LNCaP clone FGC (cell line): ENCODE measurements at places on chromosomes 6 and 20.

DNA sequence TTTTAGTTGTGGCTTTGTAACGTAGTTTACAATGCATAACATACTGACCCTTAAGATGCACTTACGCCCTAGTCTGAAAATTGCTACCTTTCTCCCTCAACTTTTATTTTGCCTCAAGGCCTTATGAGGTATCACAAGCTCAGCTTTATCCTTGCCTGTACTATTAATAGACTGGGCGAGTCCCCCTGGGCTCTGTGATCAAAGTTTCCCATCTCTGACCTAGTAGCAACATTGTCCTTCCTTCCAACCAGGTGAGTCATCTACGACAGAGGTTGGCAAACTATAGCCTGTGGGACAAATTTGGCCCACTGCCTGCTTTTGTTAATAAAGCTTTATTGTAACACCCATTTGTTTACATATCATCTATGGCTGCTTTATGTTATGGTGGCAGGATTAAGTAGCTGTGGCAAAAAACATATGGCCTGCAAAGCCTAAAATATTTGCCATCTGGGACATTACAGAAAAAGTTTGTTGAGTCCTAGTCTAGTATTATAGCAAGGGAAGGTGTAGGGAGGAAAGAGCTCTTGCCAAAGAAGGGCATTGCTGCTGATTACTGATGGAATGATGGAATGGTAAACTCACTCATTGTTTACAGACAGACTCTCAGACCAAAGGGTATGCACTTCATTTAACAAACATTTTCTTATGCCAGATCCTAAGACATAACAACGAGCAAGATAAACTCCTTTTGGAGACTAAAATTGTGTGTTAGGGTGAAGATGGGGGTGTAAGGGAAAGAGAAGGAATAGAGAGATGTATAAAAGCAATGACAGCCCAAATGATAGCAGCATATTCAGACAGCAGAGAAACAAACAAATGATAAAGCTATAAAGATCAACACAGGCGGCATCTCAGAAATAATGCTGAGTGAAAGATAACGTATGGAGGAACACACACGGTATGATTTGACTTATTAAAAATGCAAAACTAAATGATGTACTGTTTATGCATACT lies 74.2 kb downstream of the SLC22A23 start:
- peak; percentile 52 for DNase-seq

- DNase-seq, result no peak
Observed at GRCh38 chr6:68673255-68673654, 38.2 kb downstream of the ADGRB3 start.

DNA sequence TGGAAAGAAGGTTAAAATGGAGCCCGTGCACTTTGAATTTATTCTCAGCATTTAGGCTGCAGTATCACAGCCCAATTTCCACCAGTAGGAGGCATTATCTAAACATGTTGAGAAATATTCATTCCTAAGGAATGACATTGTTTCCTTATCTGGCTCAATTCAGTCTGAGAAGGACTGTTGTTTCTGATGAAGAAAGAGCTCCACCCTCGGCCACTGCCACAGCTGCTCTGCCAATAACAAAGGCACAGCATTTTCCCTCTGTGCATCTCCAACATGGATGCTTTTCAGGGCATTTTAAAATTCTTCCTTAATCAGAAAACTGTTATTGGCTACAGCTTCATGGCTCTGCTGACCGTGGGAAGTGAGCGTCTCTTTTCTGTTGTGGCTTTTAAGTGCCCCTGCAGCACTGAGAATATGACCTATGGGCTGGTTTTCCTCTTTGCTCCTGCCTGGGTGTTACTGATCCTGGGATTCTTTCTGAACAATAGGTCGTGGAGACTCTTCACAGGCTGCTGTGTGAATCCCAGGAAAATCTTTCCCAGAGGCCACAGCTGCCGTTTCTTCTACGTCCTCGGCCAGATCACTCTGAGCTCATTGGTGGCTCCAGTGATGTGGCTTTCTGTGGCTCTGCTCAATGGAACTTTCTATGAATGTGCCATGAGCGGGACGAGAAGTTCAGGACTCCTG lies at the start of gene CALHM5:
Gene CALHM5 (plus strand): TSS at position 216 of the 687 bp plus-strand sequence. CDS start 58 bp downstream, at position 274.
- DNase-seq, result no peak

- no peak for DNase-seq
Observed at GRCh38 chr6:15628499-15629131, 34.2 kb downstream of the DTNBP1 start.

DNA sequence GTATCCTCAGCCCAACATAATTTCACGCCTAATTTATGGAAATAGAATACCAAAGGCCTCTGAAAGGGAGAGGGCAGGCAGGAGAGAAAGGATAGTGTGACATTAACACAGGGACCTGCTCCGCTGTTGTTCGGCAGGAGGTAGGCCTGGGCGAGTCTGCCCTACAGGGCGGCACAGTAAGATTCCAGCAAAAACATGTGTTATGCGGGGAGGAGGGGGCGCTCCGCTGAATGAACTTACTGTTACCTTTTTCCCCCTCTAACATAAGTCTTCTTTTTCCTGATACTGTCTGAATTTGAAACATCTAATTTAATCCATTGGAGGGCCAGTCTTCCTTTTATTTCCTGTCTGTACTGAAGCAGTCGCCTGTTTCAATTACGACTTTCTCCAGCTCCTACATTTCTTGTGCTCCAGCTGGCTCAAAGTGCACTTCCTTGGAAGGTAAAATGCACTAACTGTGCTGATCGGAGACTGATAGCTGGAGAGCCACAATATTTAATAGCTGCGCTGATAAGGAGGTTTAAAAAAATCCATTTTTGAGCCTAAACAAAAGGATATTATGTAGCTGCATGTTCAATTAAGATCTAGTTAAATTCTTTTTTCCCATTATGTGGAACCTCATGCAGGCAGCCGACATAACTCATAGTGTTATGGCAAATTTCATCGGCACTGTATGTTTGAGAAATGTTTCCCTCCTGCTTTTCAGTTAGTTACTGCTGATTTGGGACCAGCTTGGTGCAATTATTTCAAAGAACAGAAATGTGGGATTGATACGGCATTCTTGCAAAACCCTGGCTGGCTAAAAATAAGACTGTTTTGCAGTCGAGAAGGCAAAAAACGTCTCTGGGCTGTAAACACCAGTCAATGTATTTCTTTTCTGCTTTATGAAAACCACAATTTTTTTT lies 193.0 kb downstream of the FOXC1 start:
- peak; percentile 19 for DNase-seq

GRCh38 chr20:46688151-46689081 lies 828 bp downstream of the TP53RK start:
- DNase-seq, result no peak

DNA sequence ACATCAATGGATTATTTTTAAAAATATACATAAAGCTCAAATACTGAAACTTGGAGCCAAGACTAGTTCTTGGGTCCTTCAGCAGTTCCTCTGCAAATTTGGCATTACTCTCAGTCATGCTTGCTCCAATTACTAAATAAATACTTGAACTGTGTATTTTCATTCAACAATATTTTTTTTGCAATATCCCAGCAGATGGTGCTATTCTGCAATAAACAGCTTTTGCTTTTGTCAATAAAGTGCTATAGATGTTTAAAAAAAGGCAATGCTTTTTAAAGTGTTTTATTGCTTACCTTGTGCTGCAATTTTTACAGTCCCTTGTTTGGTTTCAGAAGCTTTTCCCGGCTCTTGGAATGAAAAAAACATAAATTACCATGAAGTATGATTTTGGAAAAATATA lies 243.4 kb downstream of the TRDN start:
- peak; percentile 38 for DNase-seq

GRCh38 chr6:152204591-152204990 lies 397.1 kb downstream of the ESR1 start:
- no peak for DNase-seq

- no peak for DNase-seq
Observed at GRCh38 chr6:2733736-2734480, 16.8 kb downstream of the MYLK4 start.

DNA sequence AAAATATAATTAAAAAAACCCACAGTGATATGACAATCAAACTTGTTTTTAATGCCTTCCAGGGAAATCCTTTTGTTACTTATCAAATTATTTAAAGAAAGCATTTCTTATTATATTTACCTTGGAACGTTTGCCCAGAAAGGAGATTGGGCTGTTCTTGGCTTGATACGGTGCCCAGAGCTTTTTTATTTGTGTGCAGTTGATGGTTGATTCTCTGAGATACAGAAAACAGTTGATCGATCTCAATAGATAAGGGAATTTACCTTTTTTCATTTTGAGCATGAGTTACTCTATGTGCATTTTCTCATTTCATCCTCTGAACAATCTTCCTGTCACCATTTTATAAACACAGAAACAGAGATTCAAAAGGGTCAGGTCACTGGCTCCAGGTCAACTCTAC lies 72.5 kb upstream of the NEDD9 start:
- DNase-seq, result peak; percentile 61

DNA sequence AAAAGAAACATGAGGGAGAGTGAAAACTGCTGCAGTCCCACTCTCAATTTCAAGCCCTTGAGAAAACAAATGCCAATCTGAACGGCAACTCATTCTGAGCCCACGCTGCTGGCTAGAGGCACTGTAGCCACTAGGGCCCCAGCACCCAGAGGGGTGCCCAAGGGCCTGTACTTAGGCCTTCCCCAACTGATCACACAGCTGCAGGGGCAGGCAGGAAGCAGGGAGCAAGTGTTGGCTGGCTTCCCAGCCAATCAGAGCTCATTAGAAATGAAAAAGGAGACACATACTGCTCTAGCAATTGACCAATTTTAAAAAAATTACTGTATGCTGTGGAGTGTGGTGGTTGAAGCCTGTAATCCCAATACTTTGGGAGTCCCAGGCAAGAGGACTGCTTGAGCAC lies 3.7 kb upstream of the BEND3 start:
- no peak for DNase-seq

DNA sequence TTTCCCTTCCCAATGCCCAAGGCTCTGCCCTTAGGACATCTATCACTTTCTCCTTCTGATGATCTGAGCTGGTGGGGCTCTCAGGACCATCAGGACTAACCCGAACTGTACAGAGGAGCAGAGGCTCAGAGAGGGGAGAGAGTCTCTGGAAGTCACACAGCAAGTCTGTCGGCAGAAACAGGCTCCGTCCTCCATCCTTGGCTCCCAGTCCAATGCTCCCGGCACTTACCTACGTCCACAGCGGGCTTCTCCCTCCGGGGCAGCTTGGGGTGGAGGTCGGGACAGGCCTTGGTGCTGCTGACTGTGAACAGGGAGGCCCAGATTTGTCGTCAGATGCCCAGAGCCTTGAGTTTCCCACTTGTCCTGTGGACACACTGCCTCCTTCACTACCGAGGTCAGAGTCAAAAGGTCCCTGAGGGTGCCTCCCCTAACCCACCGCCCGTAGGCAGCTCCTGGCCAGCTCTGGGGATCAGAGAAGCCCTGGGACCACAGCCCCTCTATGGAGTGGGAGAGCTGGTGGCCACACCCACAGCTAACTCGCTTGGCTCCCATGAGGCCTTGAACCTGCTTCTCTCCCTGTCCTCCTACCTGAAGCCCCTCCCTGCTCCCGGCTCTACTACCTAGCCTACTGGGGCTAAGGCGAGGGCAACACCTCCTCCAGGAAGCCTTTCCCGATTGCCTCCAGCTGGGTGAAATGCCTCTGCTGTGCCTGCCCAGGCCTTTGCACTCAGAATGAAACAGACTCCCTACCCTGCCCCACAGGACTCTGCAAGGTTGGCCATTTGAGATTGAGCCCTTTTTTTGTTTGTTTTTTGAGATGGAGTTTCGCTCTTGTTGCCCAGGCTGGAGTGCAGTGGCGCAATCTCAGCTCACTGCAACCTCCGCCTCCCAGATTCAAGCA lies 22.6 kb downstream of the VSTM2L start:
- DNase-seq, result no peak

GRCh38 chr6:84425971-84426705 lies 198.7 kb upstream of the CEP162 start:
- no peak for DNase-seq

DNA sequence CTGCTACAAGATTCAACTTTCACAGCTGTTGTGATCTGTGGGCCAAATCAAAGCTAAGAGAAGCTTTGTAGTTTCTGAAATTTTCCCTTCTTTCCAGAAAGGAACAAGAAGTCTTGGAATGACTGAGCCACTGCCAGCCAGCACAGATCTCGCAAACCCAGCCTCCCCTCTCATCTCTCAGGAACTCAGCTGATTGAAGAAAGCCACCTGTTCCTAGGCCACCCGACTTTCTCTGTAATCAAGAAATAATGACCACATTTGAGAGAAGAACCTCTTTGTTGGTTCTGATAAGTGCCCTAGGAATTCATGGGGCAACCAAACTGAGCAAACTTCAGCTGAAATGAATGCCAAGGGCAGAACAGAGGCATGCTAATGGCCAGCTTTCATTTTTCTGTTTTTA lies 61.7 kb downstream of the HDGFL1 start:
- no peak for DNase-seq

DNA sequence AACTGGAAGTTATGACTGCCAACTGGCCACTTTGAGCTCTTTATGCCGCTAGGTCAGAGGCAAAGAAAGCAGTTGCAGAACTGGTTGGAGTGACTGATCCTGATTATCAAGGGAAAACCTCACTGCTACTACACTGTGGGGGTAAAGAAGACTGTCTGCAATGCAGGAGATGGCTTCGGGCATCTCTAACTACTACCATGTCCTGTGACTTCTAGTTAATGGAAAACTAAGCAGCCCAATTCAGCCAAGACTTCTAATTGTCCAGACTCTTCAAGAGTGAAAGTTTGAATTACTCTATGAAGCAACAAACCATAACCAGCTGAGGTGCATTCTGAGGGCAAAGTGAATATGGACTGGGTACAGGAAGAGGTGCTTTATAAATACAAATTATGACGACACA lies 773.6 kb upstream of the SLC35B3 start:
- DNase-seq, result no peak

GRCh38 chr20:10524643-10525042 lies 89.5 kb downstream of the SLX4IP start:
- DNase-seq, result no peak

GRCh38 chr6:165081944-165082532 lies 227.4 kb downstream of the C6orf118 start:
- DNase-seq, result no peak

DNA sequence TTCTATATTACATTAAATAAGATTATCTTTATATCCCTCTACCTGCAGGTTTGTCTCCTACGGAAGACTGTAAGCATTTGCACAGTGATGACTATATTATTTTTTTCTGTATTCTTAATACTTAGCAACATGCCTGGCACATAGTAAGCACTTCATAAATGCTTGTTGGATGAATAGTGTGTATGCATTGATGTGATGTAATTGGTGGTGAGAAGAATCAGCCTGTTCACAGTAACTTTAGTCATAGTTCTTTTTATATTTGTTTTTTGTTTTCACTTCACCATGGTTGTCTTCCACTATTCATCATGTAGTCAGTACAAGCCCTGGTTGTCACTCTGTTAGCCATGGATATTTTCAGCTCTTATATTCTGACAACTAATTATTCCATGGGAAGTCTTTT lies 184.0 kb upstream of the FLRT3 start:
- no peak for DNase-seq

- DNase-seq, result no peak
Observed at GRCh38 chr20:35699957-35700624, 886 bp downstream of the ROMO1 start.
